Neural crest cell (in vitro differentiated cells): ENCODE measurements at places on chromosomes 3 and 15.

GRCh38 chr3:52047295-52047960 lies 8.9 kb downstream of the DUSP7 start:
- DNase-seq, result no peak

DNA sequence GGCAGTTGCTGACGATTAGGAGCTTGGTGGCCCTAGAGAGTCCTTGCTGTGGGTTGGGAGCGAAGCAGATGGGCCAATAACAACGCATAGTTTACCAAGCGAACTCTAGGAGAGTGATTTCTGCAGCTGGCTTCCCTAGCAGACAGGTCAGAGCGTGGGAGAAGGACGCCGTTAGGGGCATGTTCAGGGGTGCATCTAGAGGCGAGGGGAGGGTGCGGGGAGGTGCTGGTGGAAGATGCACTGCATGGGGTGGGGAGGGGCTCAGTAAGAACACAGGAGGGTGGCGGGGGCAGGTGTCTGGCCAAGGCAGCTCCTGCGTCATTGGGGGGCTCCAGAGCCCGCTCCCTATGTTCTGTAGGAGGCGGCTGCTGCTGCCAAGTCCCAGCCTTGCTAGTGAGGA lies 8.9 kb downstream of the APBA2 start:
- DNase-seq, result no peak

DNA sequence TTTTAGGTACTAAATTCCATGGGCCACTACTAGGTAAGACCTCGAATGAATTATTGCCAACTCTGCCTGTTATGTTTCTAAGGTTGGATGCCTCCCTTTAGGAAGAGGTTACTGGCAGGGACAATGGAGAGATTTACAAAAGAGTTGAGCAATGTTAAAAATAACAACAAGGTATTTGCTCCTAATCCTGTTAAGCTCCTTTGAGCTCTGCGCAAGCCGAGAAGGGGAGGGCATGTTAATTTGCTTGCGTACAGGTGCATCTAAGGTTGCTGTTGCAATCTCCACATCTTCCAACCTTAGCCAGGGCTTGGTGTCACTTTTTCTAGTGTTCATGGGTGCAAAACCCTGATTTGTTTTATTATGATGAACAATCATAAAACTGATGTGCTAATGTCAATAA lies 161.5 kb upstream of the TPM1 start:
- no peak for DNase-seq

DNA sequence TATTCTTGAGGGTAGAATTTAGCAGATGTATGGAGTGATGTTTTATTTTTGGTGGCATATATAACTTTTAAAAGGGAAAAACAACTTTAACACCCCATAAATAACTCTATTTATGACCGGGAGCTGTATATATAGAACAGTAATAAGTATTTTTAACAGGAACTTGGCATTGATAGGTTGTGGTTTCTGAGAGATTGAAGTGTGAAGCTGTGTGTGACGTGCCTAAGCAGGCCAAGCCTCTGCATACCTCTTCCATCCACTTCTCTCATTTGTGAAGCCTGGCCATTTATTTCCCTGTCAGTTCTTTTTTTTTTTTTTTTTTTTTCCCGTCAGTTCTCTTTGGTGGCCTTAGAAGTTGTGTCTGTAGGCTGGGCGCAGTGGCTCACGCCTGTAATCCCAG lies 23.0 kb downstream of the RBM5 start:
- no peak for DNase-seq

DNA sequence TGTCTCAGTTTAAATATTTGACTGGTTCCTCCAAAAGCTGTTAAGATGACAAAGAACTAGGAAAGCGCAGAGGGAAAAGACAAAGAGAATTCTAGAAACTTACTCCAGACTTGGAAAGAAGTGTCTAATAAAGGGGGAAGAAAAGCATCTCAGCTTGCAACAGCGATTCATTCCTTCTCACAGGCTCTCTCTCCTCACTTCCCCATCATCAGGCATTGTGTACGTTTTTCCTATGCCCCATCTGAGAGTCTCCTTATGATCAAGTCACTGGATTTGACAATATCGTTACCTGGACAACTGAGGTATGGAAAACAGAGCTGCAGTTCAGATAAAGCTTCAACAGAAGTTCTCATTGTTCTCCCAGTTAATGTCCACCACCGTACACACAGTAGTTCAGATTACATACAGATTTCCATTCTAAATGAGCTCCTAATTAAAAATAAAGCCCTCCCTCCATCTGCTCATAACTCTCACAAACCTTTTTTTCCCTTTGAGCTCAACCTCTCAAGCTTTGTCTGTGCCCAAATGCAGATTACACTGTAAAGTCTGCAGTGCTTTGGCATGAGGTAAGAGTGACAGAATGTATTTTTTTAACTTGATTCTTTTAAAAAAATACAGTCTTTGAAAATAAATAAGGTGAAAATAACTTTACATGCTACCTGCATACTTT lies 254.4 kb upstream of the THBS1 start:
- DNase-seq, result no peak
